ENCODE measurements at places on chromosomes 2 and 18. TPM values are rescaled to one million over a fixed set of nuclear protein-coding genes. Genes with fewer than 3 reads are reported as not detected.

PLCL1 gene
- total RNA-seq: 0.39 TPM

SALL3 gene
- not detected for total RNA-seq

RAX gene
- not detected for total RNA-seq

KCNJ3 gene
- total RNA-seq: not detected

DNAH7 gene
- 2.7 TPM for total RNA-seq
